ENCODE measurements at places on chromosomes 11 and 22.

DNA sequence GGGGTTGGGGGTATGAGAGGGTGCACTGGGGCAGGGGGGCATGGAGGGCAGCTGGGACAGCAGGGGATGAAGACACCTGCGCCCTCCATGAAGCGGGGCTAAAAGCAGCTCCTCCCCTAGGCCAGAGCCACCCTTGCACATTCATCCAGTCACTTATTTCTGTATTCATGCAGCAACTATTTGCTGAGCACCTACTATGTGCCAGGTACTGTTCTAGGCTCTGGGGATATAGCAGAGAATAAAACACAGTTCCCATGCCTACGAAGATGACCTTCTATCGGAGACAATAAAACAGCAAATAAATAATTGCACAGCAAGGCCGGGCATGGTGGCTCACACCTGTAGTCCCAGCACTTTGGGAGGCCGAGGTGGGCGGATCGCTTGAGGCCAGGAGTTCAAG is 5.3 kb downstream of the ALDH3B1 start:
- DNase-seq, result no peak

DNA sequence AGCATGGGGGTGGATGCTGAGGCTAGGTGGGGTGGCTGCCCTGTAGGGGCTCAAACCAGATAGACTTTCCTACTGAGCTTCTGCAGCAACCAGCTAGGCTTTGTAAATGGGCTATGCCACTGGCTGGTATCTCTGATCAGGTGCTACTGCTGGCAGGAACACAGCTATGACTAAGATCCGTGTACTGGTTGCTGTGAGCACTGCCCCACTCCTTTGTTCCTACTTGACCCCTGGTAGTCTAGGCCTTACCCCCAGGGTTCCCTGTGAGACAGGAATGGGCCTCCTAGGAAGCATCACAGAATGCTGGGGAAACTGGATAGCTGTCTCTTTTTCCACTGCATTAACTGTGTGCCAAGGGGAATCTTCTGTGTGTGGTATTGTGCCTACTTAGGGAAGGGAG is 58.4 kb upstream of the GAB2 start:
- DNase-seq, result peak; percentile 86

GRCh38 chr11:107696140-107696539 is 15.7 kb downstream of the SLN start:
- peak; percentile 99 for DNase-seq

DNA sequence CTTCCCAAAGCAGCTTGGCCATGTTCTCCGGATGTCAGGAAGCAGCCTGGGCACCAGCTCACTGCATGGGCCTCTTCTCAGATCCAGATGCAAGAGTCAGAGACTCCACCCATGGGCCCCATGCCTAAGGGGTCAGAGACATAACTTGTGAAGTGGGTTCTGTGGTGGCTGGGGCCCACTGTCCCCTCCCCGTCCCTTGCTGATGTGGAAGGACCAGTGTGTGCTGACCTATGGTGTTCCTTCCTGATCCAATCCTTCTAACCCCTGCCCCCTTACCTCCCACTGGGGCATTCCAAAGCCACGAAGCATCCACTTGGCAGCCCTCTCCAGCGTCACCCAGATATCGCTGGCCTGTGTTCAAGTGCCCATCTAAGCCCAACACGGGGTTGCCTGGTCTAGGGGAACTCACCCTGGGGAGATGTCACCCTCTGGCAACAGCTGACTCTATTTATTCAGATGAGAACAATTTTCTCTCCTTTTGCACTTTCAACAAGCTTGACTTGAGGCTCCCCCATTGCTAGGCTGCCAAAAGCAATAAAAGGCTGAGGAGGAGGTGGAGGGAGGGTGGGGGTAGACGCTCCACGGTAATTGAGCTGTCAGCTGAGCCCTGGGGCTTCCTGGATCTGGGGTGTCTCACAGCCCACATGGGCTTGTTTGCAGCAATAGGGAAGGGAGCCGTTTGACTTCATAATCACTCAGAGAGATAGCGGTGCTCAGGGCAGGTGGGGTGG is 158.5 kb downstream of the ADAMTS15 start:
- DNase-seq, result peak; percentile 49

- peak; percentile 6 for DNase-seq
These were observed 734 bp downstream of the SNU13 start for GRCh38 chr22:41687901-41688364.

DNA sequence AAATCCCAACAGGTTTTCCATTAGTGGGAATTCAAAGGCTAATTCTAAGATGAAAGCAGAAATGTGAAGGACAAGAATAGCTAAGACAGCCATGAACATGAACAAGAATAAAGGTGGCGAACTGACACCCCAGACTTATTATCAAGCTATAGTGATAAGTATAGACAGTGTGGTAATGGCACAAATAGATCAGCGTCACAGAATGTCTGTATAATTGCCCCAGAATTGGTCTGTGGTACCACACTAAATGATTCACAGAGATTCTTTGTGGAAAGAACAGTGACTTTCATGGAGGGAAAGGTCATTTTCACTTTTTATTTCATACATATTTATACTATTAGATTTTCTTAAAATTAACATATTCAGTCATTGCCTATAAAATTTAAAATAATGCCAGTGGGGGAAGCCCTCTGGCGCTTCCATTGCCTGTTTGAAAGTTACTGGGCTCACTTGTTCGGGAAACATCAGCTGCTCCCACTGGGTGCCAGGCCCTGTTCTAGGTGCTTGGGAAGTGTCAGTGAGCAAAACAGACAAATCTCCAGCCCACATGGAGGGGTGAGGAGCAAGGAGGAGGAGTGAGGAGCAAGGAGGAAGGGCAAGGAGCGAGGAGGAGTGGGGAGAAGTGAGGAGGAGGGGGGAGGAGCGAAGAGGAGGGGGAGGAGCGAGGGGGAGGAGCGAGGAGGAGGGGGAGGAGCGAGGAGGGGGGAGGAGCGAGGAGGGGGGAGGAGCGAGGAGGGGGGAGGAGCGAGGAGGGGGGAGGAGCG is 11.3 kb upstream of the NLRP6 start:
- peak; percentile 12 for DNase-seq

DNA sequence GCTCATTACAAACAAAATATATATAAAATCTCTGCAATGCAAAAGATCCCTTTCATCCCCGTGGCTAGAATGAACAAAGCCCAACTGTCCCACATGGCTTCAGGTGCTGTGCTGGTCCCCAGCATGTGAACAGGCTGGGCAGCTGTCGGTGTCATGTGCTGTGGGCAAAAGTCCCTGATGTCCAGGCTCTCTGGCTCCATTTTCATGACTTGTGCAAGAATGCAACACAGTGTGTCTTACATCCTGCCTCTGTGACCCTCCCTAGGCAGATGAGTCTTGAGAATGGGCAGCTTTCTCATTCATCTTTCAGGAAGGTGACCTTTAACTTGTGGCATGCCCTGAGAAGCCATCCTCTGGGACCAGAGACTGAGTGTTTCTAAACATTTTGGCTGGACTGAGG is 14.5 kb downstream of the GUCD1 start:
- no peak for DNase-seq

DNA sequence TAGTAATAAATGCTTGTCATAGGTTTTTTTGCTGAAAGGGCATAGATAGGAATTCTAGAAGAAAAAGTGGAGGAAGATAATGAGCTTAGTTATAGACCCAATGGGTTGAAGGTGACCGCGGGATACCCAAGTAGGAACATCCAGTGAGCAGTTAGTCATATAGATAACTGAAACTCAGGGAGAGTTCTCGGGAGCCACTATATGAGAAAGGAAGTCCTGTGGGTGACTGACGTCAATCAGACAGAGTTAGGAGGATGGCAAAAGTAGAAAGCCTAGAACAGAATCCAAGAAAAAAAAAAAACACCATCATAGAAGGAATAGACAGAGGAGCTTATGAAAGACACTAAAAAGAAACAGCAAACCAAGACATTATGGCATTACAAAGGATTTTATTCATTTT is 1.6 kb upstream of the CNGA4 start:
- no peak for DNase-seq

- DNase-seq, result peak; percentile 97
These were observed 35.0 kb downstream of the GRIK4 start for GRCh38 chr11:120546312-120547205.

GRCh38 chr22:19882446-19883381 is 28.0 kb upstream of the GNB1L start:
- no peak for DNase-seq

- DNase-seq, result no peak
These were observed 356.5 kb downstream of the INSC start for GRCh38 chr11:15471048-15471894.

GRCh38 chr11:133520707-133521106 is 11.6 kb downstream of the OPCML start:
- DNase-seq, result no peak

DNA sequence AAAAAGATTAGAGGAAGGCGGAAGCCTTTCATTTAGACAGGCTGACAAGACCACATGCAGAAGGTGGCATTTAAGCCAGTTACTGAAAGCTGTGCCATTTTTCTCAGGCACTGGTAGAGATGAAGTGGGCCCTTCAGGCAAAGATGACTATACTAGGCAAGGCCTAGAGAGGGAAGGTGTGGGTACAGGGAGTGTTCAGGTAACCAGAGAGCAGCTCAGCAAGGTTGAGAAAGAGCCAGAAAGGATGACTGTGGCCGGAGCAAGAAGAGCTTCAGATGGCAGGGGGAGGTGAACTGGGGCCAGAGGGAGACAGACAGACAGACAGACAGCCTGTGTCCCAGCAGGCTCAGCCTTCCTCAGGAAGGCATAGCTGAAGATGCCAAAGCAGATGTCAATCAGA is 88.1 kb upstream of the NARS2 start:
- no peak for DNase-seq

DNA sequence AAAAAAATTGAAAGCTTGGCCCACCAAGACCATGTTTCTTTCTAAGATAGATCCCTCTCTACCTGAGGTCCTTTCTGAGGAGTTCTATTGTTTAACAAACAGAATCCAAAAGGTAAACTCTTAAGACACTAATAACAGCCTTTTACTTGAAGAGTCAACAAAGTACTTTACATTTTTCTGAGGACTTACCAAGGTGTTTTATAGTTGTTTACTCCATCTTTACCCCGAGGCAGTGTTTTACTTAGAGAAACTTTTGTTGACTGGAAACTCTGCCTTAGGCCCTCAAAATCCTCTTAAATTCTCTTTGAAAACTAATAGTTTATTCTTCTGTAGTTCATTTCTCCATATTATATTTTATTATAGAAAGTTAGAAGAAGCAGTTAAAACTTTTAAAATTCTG is 49.7 kb upstream of the NOX4 start:
- no peak for DNase-seq

All from PC-3 (cell line).